Brain (organoid and tissue), 16 donors: ENCODE measurements at places on chromosomes 3 and 15. TPM values are rescaled to one million over a fixed set of nuclear protein-coding genes. Genes with fewer than 3 reads are reported as not detected.

MUC20 gene
- 0.17 TPM for polyA plus RNA-seq

CCRL2 gene
- 0.53 TPM for polyA plus RNA-seq

MRAS gene
- polyA plus RNA-seq, result 57.0 TPM

EPHA3 gene
- polyA plus RNA-seq, result 0.44 TPM

TPRG1 gene
- not detected for polyA plus RNA-seq

SCAANT1 gene
- polyA plus RNA-seq, result not detected

FSIP1 gene
- 0.29 TPM for polyA plus RNA-seq

ACAP2 gene
- polyA plus RNA-seq, result 8.6 TPM

ARPP21 gene
- polyA plus RNA-seq, result 9.4 TPM

PXYLP1 gene
- polyA plus RNA-seq, result 21.3 TPM

PLS1 gene
- polyA plus RNA-seq, result 16.2 TPM

STAB1 gene
- polyA plus RNA-seq, result 10.7 TPM

SLCO2A1 gene
- polyA plus RNA-seq, result 3.9 TPM
